ENCODE measurements at places on chromosomes 16 and 17.
A peak's percentile ranks its signal among the peaks of the same experiment; 100 is the strongest.

GRCh38 chr17:76683921-76684745, 26.6 kb downstream of the MXRA7 start:
- peak; percentile 41 for DNase-seq

GRCh38 chr17:42178817-42179216, 2.1 kb downstream of the KCNH4 start:
- no peak for DNase-seq

DNA sequence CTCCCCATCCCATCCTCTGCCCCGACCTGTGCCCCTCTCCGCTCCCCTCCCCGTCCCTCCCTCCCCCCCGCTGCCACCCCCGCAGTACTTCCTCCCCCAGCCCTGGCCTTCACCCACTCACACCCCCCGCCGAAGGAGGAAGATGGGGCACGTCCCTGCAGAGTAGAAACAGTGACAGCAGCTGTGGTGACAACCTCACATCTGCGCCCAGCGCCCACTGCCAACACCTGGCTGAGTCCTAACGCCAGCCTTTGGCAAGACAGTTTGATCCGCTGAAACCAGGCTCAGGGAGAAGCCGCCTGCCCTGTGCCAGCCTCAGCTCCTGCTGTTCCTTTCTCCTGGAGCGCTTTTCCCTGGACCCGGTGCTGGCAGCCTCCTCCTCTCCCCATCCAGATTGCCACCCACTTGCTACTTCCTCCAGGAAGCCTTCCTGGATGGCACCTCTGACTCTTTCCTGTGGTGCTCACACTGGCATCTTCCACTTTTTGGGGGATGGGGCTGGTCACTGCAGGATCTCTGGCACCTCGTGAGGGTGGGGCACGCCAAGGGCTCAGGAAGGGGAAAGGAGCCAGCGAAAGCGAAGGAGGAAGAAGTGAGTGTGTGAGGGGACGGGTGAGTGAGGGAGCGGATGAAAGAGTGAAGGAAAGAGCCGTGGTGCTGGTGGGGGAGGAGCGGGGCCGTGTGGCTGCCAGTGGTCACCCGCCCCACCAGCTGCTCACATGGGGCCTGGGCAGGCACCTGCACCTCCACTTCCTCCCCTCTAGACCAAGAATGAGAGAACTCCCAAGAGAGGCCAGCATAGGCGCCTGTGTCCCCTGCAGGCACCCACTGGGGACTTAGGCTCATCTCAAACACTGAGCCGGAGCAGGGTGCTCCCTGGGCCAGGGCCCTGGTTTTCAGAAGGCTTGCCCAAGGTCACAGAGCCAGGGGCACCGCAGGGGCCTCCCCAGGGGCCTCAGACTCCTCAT, 27.0 kb downstream of the ZFPM1 start:
- DNase-seq = no peak

- no peak for DNase-seq
These were observed 875 bp downstream of the PRKCB start for GRCh38 chr16:23836404-23837311.

GRCh38 chr16:7629571-7629970, 296.9 kb downstream of the RBFOX1 start:
- no peak for DNase-seq

- no peak for DNase-seq
These were observed 107.6 kb downstream of the SLC39A11 start for GRCh38 chr17:72984926-72985325.

DNA sequence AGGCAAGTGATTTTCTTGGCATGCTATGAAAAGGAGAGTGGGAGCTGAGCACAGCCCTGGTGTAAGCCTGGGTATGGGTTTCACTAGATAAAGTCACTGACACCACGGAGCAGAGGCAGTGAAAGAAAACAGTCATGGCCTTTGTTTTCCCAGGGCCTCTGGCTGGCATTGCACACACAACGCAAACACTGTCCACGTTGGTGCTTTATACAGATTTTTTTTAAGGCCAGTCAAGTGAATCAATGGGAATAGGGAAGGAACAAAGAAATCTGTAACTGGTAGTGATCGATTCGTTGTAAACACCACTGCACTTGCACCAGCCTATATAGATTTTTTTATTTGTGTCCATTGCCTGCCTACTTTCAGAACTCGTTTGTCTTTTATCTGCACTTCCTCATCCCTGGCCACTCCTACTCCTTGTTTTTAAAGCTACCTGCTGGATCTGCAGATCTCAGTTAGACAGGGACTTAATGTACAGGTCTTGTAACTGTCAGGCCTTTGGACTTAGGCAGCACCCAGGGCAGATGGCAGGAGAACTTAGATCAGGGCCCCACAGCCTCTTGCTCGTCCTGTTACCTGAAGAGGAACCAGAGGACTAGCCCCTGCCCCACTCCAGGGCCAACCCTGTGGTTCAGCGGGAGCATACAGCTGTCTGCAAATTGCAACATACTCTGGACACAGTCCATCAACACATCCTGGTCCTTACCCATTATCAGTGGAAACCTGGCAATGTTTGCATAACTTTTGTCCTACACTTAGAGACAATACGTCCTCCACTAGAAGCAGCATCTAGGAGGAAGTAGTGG, 10.6 kb upstream of the TMIGD1 start:
- DNase-seq = peak; percentile 35

DNA sequence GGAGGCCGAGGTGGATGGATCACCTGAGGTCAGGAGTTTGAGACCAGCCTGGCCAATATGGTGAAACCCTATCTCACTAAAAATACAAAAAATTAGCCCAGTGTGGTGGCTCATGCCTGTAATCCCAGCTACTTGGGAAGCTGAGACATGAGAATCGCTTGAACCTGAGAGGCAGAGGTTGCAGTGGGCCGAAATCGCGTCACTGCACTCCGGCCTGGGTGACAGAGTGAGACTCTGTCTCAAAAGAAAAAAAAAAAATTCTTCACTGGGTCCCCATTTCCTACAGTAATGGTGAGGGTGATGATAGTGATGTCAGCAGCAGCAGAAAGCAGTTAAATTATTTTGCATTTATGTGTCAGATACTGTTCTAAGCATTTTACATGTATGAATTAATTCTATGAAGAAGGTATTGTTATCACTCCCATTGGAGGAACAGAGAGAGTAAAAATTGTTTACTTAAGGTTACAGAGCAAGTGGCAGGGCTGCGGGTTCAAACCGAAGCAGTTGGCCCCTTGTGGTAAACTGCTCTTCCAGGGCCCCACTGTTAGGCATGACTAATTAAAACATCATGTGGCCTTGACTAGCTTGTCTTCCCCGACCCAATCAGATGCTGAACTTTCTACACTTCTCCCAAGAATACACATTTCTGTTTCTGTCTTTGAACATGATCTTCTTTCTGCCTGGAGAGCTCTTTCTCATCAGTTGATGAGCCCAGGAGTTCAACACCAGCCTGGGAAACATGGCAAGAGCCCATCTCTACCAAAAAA, 45.8 kb downstream of the STAT3 start:
- no peak for DNase-seq

GRCh38 chr16:87707097-87707496, 58.7 kb downstream of the KLHDC4 start:
- DNase-seq = no peak

DNA sequence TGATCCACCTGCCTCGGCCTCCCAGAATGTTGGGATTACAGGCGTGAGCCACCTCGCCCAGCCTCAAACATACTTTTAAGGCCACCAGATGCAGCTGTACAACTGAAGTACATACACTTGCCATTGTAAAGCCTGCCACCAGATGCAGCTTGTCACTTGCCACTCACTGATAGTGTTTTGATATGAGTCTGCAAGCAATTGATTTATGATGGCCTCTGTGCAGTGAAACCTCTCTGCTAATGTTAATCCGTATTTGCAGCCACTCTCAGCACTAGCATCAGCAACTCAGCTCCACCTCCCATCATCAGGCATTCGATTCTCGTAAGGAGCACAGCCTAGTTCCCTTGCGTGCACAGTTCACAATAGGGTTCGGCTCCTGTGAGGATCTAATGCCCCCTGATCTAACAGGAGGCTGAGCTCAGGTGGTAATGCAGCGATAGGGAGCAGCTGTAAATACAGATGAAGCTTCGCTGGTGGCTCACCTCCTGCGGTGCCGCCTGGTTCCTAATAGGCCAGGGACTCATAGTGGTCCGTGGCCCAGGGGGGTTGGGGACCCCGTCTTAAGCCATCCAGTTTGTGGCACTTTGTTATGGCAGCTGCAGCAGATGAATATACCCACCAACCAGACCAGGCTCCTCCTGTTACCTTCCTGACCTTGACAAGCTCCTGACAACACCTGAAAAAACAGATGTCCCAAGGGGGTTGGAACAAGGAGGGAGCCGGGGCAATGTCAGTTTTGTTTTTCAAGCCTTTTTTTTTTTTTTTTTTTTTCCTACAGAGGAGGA, 1.3 kb upstream of the HERPUD1 start:
- no peak for DNase-seq

DNA sequence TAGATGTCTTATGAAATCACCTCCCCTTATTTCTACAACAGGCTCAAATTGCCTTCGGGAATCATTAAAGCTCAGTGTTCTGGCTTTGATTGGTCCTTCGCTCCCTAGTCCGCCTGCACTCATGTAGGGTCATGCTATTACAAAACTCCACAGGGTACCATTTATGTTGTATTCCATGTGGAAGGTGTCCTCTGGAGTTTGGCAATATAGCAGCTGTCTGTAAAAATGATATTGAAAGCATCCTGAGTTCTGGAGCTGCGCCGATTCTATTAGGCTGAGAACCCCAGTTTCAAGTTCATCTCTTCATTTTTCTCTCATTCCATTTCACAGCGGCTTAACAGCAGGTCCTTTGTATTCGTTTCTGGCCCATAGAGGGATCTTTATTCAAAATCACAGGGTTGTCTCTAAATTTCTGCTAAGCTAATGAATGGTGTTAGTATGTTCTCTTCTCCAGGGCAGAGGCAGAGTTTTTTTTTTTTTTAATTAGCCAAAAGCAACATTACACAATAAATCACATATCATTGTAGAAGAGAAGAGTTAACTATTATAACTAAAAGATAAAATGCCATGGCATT, 71.9 kb upstream of the TEKT1 start:
- DNase-seq = no peak

- DNase-seq = no peak
These were observed 46.9 kb upstream of the RASD1 start for GRCh38 chr17:17542906-17543635.

GRCh38 chr16:4611337-4612021, 3.2 kb downstream of the UBALD1 start:
- no peak for DNase-seq

DNA sequence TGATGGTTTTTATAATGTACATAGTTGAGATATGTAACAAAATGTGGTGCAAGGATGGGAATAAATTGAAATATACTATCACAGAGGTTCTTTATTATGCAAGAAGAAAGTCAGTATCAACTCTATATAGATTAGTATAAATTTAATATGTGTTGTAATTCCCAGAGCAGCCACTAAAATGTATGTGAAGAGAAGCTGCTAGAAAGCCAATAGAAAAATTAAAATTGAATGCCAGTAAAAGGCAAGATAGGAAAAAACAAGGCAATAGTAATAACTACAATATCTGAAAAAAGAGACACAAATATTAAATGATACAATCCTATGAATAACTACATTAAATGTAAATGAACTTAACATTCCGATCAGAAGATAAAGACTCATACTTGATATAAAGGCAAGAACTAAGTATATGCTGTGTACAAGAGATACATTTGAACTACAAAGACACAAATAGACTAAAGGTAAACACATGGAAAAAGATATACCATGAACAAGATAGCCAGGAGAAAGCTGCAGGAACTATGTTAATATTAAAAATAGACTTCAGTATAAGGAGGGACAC, 92.0 kb downstream of the ABCA8 start:
- no peak for DNase-seq

DNA sequence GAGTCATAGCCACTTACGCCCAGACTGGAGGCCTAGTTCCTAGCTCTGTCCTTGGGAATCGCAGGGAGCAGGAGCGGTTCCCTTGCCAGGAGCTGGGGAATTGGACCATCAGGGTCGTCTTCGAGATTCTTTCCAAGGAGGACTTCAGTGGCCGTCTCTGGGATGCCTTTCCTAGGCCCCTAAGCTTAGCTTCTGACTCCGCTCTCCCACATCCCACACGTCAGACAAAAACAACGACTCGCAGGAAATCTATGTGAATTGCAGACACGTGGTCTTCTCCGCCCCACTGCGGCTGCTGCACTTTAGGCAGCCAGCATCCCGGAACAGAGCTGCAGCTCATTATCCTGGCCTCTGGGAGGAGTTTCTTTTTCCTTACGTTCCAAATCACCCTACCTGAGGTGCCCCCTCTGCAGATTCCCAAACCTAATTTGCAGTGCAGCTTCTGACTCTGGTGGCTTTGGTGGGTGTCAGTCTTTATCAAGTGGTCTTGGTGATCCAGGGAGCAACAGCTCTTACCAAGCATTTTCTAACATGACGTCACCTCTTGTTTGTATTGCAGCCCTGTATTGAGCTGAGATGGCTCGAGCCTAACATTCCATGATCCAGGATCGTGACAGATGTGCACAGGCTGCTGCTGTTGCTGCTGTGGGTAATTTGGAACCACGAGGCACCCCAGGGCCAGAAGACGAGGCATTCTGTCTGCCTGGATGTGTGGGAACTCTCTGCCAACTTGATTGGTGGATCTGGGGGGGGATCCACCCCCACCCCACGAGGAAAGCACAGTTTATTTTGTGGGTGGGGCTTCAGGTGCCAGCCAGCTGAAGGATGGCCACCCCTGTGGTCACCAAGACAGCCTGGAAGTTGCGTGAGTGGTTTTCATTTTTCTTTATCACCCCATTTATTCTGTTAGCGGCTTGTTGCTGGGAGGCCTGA, 1.1 kb downstream of the KATNB1 start:
- peak; percentile 41 for DNase-seq

DNA sequence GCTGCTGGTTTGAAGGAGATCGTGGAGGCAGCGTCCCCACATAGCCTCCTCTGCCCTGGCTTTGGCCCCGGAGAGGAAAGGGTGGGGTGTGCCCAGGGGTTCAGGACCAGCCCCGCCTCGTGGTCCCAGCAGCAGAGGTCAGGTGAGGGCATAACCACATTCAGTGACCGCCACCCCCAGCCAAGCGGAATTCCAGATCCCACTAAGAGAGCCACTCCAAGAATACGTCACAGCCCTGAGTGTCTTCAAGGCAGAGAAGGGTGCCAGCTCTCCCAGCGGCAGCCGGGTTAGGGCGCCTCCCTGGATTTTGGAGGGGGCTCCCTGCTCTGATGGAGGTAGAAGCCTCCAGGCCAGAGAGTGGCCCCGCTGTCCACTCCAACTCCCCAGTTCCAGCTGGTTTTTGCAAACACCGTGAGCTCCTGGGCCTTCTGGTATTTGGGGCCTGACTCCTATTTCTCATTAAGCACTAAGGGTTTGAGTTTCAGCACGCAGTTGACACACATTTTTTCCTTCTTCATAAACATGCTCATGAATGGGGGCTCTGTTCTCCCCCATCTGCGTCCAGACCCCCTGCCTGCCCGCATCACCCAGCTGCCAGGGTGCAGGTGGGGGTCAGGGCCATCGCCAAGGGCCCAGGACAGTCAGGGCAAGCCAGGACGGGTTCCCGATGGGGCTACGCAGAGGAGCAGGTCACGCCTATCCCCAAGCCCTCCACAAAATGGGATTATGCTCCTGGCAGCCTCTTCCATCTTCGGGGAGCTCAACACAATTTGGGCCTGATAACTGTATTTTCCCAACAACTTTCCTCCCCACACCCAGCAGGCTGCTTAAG, 98.4 kb upstream of the PLCG2 start:
- no peak for DNase-seq

Data from ovary (tissue), 10 donors.